ENCODE measurements at places on chromosomes 2 and 18.
A peak's percentile ranks its signal among the peaks of the same experiment; 100 is the strongest.

DNA sequence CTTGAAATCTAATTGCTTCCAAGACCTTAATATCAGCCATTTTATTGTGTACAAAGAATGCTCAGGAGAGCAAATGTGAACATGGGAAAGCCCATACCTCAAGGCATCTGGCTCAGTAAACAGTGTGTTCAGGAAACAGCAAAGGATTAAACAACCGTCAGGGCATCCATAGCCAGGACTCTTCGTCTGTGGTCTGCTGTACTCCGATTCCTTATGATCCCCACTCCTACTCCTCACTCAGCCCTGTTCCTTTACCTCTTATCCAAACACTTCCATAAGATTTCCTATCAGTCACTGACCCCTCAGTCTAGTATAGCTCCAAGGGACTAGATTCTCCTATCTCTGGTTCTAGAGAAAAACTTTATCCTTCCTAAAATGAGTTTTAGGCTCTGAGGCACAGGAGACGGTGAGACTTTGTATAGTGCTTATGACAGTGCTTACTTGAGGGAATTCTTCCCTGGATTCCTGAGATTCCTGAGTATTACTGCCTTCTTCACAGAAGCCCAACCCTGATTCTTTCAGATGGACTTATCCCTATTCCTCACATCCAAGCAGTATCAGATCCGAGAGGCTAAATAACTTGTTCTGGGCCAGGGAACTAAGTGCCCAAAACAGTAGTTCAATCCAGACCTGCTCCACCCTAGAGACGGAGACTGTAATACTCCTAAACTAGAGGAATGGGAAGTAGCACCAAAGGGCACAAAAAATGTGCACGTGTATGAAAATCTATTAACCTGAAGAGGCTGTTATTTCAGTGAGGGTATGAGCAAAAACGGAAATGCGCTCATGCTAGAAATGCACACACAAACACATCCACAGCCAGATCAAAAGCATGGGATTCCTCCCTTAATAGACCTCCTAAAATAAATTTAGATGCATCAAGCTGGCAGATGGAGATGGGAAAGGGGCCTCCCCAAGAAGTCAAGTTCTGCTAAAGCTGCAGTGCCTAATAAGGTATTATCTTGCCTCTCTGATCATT is 42.1 kb upstream of the SIGLEC15 start:
- peak; percentile 51 for DNase-seq

GRCh38 chr2:148876595-148877402 is 1.8 kb downstream of the KIF5C start:
- no peak for DNase-seq

GRCh38 chr2:14231391-14231898 is 401.1 kb upstream of the LRATD1 start:
- no peak for DNase-seq

DNA sequence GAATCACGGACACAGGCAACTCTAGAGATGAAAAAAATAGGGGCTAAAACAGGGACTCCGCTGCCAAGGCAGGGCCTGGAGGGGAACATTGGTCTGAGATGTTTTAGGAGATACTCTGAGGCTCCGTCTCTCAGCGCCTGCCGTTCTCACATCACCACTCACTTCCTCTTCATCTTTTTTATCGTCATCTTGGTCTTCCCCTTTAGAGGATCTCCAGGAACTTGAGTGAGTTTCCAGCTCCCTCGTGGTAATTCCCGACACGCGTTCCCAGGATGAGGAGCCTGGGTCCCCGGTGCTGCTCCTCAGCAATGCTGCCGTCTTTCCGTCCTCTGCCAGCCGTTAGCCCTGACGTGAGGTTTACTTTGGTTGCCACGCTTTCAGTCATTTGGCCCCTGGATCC is 16.1 kb downstream of the MLPH start:
- DNase-seq, result no peak

DNA sequence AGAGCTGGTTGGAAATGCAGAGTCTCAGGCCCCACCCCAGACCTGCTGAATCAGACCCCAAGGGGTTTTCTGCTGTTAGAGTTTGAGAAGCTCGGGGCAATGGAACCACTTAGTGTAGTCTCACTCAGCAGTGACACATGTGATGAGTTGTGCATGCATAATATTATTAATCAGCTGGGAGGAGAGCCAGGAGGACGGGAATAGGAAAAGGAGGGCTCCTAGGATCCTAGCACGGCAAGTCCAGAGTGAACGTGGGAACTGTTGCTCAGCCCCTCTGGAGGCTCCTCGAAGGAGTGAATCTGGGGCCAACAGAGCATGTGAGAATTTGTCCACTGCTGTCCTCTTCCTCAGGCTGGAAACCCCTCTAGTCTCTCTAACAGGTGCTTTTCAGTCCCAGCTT is 87.1 kb downstream of the HS1BP3 start:
- DNase-seq, result no peak

GRCh38 chr2:202031246-202031951 is 2.3 kb upstream of the FZD7 start:
- DNase-seq, result no peak

- no peak for DNase-seq
These were observed 1.4 kb upstream of the KCNK3 start for GRCh38 chr2:26691161-26691560.

GRCh38 chr2:191979221-191979730 is 132.4 kb upstream of the CAVIN2 start:
- DNase-seq, result no peak

- no peak for DNase-seq
These were observed 20.1 kb upstream of the SELENOI start for GRCh38 chr2:26325851-26326250.

DNA sequence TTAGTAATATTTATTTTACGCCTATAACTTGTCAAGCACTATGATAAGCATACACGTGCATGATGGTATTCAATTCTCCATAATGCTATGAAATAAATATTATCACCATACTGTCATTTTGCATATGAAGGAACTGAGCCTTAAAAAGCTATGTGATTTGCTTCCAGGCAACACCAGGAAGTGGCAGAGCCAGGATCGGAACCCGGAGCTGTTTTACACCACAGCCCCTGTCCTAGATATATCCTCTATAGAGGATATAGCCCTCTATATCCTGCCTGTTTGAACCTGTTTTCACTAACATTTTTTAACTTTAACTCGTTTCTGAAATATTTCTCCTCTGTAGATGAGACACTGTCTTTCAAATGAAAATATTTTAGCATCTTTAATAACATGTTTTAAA is 690.0 kb downstream of the SATB2 start:
- DNase-seq, result no peak

DNA sequence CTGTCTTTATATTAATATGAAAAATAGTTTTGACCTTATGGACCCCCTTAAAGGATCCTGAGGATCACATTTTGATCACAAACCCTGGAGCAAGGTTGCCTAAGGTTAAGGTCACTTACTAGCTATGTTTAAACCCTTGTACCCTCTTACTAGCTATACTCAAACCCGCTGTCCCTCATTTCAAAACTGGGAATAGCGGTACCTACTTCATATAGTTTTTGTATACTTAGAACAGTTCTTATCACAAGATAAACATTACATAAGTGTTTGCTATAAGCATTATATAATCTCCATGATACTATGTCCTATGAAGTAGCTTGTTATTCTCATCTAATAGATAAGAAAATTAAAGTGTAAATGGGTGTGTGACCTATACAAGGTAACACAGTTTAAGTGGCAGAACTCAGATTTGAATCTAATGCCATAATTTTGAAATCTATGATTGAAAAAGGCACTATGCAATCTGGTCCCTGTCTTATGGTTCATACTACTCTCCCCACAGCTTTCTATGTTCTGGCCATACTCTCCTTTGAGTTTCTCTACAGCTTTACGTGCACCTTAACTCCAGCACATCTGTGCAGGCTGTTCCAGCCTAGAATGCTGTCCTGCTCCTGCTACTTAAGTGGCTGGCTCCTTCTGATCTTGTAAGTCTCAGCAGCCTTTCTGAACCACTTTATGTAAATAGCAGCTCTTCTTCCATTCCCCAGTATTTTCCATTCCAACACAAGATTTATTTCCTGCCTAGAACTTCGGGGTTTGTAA is 30.4 kb downstream of the HYCC2 start:
- DNase-seq, result no peak

DNA sequence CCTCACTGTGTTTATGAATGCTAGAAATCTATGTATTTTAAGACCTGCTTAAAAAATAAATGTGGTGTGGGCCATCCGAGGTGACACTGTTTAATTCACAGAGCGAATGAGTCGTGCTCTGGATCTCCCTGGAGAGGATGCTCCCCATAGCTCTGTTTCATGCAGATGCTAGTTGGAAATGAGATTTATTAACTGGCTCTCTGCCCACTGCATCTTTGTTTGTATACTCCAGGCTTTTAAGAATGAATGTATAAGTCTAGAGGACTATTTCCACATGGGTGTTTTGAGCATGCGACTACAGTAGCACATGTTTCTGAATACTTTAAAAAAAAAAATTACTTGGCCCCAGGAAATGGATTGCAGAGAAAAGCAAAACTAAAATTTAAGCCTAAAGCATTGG is 3.9 kb downstream of the MAPRE2 start:
- DNase-seq, result no peak

DNA sequence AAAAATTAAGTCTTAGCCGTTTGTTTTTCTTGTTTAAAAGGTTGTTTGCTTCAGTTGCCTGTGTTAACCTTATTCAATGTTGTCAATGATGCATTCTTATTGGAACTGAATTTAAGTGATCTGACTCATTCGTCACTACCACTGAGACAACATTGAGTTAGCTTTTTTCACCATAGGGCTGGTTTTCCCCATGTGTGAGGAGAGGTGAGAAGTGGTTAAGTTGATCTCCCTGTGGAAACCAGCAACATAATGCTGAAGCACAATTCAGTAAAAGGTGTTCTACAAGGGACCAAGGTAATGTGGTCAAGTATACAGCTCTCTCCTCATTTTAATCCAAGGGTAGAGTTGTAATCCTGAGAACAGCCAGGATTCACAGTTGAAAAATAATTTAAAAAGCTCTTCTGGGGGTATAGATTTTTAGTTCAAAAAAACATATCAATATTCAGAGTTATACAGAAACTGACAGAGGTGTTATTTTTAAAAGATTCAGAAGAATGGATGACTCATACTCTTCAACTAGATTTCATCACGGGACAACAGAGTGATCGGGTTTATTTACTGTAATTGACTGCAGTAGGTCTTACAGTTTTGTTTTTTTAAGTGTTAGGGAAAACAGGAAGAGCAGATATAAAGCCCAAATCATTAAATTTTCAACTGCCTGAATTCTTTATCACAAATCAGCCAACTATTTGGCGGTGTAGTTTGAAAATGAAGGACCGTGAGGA is 12.6 kb downstream of the NOP58 start:
- peak; percentile 39 for DNase-seq

DNA sequence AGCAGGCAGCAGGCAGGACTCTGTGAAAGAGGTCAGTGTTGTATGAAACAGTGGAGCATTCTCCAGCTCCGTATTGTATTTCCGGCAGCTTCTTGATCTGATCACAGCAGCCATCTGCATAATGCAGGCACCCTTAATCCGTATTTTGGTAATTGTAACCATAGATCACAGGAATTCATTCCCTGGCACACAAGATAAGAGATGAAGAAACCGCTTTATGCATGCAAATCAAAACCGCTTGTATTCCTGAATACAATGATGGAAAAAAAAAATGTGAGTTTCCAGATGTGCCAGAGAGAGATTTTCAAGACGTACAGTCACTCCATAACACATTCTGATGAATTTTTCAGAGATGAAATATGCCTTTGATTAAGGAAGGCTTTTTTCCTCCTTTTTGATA is 221.3 kb downstream of the ACKR3 start:
- no peak for DNase-seq

DNA sequence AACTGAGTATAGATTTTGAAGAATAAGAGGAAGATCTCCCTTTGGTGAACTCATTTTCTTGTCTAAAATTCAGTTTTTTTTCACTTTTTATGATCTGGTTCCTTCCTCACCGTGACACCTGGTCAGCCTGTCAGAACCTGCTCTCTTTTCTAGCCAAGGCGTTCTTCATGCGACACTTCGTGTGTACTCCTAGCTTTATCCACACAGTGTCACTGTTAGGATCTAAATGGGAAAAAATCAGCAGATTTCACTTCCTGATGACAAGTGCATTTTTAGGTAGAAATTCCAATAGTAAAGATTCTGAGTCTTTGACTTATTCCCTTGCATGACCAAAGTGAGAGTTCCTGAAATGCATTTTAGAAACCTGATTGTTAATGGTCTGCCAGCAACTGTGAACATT is 89.8 kb downstream of the KLHL14 start:
- no peak for DNase-seq

- no peak for DNase-seq
These were observed 126.4 kb upstream of the NXPH2 start for GRCh38 chr2:138906549-138906948.

GRCh38 chr2:159797543-159798375 is at the start of gene CD302:
CD302 (minus strand) TSS chr2:159798208; CDS start chr2:159798198, 10 bp downstream.
- DNase-seq, result no peak

- DNase-seq, result no peak
These were observed 212.1 kb downstream of the CDH2 start for GRCh38 chr18:27964811-27965210.

DNA sequence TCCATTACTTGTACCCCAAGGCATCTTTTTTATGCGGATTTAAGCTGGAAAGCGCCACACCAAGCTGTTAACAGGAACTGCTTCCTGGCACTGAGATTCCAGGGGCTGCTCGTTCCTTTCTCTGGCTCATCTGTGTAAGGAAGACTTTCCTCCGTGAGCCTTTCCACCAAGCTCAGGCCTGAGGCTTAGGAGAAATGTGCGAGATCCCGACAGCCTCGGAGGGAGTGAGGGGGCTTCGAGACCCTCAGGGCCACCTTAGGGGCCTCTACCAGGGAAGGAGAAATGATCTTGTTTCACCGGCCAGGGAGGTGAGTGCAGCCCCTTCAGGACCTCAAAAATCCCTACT is 17.1 kb downstream of the B3GNT7 start:
- DNase-seq, result no peak

DNA sequence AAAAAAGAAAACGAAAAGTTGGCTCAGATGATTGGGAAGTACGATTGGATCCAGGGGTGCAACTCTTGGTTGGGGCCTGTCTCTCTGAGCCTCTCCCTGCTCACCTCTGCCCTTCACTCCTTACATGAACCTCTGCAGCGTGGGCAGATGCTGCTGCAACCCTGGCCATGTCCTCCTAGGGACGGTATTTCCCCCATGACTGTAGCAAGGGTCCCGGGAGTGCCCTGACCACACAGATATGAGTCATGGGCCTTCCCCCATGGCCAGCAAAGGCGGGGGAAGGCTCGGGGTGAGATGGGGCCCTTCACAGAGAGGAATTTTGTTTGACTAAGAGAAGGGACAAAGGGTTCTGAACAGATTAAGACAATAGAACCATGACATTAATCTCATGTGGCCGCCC is 129.0 kb downstream of the NCK2 start:
- no peak for DNase-seq
